Right lung (tissue), 10 donors: ENCODE measurements at places on chromosomes 7 and 10. TPM values are rescaled to one million over a fixed set of nuclear protein-coding genes. Genes with fewer than 3 reads are reported as not detected.

The CYP3A7 gene
- polyA plus RNA-seq = 0.59 TPM

The TSPAN12 gene
- 37.2 TPM for polyA plus RNA-seq

The NPSR1 gene
- not detected for polyA plus RNA-seq

The POLR2J3 gene
- 82.2 TPM for polyA plus RNA-seq

The PRR15 gene
- 0.40 TPM for polyA plus RNA-seq

The DNAJC12 gene
- 7.4 TPM for polyA plus RNA-seq

The FOXP2 gene
- 43.5 TPM for polyA plus RNA-seq

The SLC16A9 gene
- polyA plus RNA-seq = 46.1 TPM

The DDX21 gene
- polyA plus RNA-seq = 46.9 TPM

The VPS37D gene
- 12.3 TPM for polyA plus RNA-seq

The CACNB2 gene
- 11.4 TPM for polyA plus RNA-seq

The HGF gene
- polyA plus RNA-seq = 30.1 TPM

The LIPN gene
- polyA plus RNA-seq = not detected

The ACHE gene
- polyA plus RNA-seq = 2.8 TPM

The SCART1 gene
- polyA plus RNA-seq = 3.5 TPM

The JAZF1 gene
- polyA plus RNA-seq = 13.9 TPM

The ORC5 gene
- 33.1 TPM for polyA plus RNA-seq

The AZGP1 gene
- polyA plus RNA-seq = 0.64 TPM

The CCDC201 gene
- polyA plus RNA-seq = not detected

The VWA2 gene
- polyA plus RNA-seq = 28.0 TPM

The OPN1SW gene
- 1.5 TPM for polyA plus RNA-seq

The GOT1 gene
- polyA plus RNA-seq = 30.8 TPM

The FFAR4 gene
- 0.13 TPM for polyA plus RNA-seq

The BTBD16 gene
- polyA plus RNA-seq = not detected

The LRGUK gene
- 1.9 TPM for polyA plus RNA-seq

The VAX1 gene
- polyA plus RNA-seq = not detected

The GJD4 gene
- polyA plus RNA-seq = 0.16 TPM
